ENCODE measurements at places on chromosomes 4 and X.
A peak's percentile ranks its signal among the peaks of the same experiment; 100 is the strongest.

- DNase-seq = no peak
These were observed 157.7 kb downstream of the SPANXN1 start for GRCh38 chrX:145405012-145405411.

DNA sequence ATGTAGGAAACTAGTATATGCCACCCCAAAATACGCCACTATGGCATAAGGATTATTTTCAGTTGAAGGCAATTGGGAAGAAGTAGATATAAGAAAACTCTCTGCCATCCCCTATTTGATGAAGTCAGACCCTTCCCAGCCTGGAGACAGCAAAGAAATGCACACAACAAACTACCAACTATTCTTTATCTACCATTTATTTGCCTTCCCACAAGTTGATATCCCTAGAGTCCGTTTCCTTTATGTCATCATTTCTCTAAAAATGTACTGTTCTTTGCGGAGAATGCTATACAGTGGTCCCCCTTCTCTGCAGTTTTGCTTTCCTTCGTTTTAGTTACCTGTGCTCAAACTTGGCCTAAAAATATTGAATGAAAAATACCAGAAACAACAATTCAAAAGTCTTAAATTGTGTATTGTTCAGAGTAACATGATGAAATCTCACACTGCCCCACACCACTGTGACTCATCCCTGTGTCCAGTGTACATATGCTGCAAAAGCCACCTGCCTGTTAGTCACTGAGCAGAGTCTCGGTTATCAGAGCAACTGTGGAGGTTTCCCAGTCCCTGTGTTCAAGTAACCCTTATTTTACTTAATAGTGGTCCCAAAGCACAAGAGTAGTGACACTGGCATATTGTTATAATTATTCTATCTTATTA, 152.3 kb downstream of the WDFY3 start:
- DNase-seq = no peak

DNA sequence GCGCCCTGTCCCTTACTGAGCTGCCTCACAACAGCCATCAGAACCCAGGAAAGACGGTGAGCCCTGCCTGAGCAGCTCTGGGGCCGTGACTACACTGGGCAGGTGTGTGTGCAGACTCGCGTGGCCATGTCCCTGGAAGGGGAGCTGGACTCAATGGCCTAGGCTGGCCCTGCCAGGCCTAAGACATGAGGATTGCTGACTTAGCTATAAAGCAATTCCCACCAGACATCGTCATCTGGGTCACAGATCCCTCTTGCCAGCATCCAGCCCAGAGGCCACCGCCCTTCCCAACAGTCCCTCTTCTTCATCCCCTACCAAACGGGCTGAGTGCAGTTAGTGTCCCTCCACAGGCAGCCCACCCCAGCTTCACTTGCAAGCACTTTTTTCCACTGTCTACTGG, 3.7 kb downstream of the NAA10 start:
- DNase-seq = no peak

DNA sequence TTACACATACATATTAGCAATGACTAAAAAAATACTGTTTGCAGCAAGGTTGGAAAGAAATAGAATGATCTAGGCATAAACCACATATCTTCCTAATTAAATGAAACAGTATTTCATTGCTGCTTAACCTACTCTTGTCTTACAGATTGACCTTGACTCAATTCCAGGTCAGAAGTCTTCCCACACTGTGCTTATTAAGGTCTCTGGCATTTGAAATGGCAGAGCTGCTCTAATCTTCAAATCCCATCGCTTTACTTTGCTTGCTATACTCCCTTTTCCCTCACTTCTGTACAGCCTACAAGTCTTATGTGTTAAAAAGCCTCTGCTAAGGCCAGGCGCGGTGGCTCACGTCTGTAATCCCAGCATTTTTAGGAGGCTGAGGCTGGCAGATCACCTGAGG, 424.5 kb downstream of the RPA4 start:
- no peak for DNase-seq

DNA sequence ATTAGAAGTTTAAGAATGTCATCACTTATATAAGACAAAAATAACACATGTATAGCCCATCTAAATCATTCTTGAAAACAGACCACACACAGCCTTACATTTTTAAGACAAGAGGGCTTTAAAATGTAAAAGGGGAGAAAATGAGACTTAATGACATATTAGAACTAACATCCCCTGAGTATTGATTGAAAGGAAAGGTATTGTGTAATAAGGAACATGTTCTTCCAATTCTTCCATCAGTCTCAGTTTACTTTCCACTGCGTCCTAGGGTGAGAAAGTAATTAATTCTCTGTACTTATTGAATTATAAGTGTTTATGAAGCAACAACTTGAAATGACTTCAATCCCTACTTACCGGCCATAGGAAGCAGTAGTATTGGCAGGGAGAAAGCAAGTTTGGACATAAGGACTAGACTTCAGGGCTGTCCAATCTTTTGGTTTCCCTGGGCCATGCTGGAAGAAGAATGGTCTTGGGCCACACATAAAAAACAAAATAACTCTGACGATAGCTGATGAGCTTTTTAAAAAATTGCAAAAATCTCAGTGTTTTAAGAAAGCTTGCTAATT, 202.7 kb upstream of the SPRY1 start:
- no peak for DNase-seq

- peak; percentile 11 for DNase-seq
These were observed 532 bp downstream of the ZNF827 start for GRCh38 chr4:145937971-145938611.

DNA sequence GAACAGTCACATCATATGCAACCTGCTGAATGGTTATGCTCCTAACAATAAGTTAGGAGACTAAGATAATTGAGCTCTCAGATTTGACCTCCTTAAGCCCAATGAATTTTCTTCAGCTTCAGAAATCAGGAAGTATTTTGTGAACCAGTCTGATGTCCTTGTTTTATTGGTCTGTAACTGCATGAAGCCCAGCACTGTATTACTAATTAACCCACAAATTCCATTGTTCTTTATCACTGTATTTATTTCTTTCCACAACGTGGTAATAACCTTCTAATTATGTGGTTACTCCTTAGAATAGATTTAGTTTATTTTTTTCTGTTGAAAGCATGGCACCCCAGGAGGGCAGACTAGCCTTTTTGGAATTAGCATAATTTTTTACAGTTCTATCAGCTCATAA, 3.9 kb upstream of the MFAP3L start:
- no peak for DNase-seq

DNA sequence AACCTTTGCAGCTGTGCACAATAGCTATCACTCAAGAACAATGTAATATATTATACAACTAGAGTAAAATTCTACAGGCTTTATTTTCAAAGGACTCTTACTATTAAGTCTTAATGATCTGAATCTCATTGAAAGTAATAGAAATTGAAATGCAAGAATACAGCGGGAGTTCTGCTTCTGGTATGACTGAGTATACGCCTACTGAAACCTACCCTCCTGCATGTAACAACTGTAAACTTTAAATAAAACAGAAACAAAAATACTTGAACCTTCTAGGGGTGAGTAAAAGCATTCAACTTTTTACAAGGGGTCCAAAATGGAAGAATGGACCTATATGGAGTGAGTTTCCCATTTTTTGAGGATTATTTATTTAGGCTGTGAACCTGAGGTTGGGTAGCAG, 13.5 kb downstream of the DCHS2 start:
- no peak for DNase-seq

DNA sequence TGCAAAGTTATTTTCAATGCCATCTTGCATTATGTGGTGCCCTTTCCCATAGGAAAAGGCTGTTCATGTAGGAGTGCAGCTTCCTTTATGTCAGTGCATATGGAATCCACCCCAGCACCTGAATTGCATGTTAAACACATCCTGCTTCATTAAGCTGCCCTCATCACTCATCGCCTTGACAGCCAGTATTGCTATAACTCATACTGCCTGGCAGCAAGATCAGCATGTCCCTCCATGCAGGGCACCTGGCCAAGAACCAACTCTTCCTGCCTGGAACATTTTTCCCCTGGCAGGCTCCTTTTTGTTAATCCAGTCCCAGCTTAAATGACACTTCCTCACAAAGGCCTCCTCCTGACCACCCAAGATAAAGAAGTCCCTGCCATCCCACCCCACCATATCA, 23.5 kb upstream of the CA5B start:
- DNase-seq = no peak

DNA sequence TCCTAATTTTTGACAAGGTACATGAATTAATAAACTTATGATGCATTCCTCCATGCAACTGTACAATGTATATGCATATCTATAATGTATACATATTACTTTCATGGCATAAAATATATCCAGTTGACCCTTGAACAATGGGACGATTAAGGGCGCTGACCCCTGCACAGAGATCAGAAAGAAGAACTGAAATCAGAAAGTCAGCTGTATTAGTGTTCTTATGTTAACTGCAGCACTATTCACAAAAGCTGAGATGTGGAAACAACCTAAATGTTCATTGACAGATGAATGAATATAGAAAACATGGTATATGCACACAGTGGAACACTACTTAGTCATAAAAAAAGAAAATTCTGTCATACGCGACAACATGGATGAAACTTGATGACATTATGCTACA, 457.1 kb downstream of the GBA3 start:
- no peak for DNase-seq

- DNase-seq = no peak
These were observed 44.5 kb upstream of the ATXN3L start for GRCh38 chrX:13364230-13364857.

DNA sequence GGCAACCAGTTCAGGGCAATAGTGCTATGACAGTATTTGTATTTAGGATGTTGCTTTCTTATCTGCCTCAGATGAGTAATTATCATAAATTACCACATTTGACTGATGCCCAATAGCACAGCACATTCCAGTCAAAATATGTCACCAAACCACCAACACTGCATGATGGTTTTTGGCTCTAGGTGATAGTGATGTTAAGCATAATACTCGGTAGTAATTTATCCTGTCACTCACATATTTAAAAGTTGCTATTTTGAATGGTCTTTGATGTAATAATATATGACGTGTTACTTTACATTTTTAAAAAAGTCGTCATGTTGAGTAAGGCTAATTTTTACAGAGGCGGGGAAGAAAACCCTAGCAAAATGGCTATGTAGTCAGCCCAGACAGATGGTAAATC, 42.5 kb downstream of the UNC5C start:
- DNase-seq = no peak

- no peak for DNase-seq
These were observed 41.7 kb downstream of the ZGRF1 start for GRCh38 chr4:112594993-112595392.

DNA sequence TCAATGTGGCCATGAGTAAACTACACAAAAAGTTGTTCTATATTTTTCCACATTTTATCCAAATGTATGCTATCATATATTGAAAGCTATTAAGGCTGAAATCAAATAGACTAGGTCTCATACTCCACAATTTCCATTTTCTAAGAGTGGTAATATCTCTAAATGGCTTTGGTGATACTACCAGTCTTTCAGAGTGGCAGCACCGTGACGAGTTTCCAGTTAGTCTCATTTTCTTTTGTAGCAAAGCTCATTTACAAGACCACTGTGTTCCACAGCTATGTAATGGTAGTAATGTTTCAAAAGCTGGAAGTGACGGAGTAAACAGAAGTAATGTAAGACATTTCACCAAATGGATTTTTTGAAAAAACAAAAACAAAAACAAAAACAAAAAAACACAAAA, 228.2 kb downstream of the PPP3CA start:
- DNase-seq = no peak

GRCh38 chr4:173091958-173092357, 76.7 kb upstream of the GALNT7 start:
- DNase-seq = no peak

DNA sequence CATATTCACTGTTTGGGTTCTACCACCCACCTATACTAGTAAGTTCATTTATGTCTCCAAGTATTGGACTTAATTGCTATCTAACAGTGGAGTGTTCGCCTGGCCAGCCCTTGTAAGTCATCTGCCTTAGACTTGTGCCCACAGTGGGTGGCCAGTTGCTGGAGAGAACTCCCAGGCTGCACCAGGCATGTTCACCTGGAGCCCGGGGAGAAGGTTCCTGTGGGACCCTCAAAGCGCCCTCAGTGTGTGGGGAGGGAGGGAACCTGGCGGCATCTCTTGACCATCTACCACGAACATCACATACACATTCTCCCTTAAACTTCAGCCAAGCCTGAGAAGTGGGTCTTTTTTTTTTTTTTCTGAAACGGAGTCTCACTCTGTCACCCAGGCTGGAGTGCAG, 138.1 kb downstream of the CPZ start:
- DNase-seq = no peak

DNA sequence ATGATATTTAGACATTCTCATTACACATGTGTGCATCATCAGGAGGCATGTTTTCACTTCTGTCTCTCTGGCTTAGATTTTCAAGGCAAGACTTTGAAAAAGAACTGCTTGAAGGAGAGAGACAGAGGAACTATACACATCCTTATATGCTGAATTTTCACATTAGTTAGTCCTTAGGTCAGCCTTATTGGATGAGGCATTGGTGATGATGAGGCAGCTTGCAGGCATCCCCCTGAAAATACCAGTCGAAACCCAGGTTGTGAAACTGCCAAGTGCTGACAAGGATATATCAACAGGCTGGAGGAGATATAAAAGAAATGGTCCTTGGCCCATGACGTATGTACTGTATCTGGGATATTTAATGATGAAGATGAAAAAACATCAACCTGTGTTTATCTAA, 297.2 kb upstream of the AADAT start:
- DNase-seq = no peak

- DNase-seq = no peak
These were observed 41.6 kb upstream of the ITM2A start for GRCh38 chrX:79408623-79409322.

GRCh38 chr4:155473420-155474095, 96.8 kb upstream of the MAP9 start:
- no peak for DNase-seq

- no peak for DNase-seq
These were observed 108.0 kb upstream of the GRIA3 start for GRCh38 chrX:123075947-123076561.

DNA sequence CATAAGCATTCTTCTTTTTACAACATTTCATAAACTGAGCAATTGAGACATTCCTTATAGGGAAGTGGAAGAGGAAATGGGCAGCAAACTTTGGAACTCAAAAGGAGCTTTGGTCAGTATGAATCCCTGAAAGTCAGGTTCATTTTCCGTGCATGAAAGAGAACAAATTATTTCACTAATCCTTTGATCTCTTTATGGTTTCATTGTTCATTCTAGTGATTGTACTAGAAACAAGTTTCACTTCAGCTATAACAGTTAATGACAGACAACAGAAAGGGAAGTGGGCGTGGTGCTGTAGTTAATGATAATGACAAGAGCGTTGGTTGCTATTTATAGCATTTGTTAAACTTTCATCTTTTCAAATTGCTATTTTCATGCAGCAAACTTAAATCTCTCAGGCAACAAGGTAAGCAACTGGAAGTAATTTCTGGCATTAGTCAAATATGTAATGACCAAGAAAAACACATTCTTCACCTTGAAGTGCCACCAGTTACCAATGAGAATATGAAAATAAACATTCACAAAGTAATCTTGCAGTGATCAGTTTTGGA, 98.4 kb downstream of the AREG start:
- DNase-seq = no peak

GRCh38 chr4:13529128-13529919, 15.0 kb downstream of the NKX3-2 start:
- no peak for DNase-seq

Data from activated CD4-positive, alpha-beta T cell treated with anti-CD3 and anti-CD28 coated beads, Interleukin-2, amount 50 U/mL, for 24 hours (primary cell).